Keratinocyte (primary cell): ENCODE measurements at places on chromosomes 16 and 17.

- DNase-seq: no peak
These were observed 469.9 kb downstream of the HS3ST4 start for GRCh38 chr16:26161461-26162180.

DNA sequence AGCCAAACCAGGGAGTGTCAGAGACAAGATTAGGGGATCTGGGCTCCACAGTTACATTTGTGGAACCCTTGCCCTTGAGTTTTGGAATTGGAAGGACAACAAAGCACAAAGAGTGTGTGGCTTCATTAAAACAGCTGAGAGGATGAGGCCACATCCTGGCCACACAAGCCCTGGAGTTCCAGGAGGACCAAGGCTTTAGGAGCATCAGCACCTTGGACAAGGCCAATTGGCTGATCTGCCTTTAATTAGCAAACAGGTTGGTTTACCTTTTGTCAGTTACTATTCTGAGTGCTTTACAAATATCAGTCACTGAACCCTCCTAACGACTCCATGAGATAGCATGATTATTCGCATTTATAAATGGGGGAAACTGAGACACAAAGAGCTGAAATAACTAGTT, 54.7 kb downstream of the SLC6A2 start:
- DNase-seq: no peak

- no peak for DNase-seq
These were observed 38.5 kb upstream of the NKD1 start for GRCh38 chr16:50509521-50510341.

DNA sequence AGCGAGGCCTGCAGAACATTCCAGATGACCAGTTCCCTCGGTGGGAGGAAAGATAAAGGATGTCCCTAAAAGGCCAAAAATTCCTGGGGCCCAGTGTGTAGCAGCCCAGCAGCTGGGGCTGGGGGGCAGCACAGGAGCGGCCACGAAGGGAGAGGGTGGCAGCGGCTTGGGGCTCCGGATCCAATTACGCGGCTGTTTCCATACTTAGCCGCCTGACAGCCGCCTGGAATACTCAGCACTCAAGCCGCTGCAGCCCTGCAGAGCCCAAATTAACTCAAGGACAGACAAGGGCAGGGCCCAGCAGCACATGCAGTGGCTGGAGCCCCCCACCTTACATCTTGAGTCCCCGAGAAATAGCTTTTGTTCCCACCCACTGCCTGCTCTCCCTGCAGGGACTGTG, 1.3 kb downstream of the SRL start:
- DNase-seq: no peak

- DNase-seq: no peak
These were observed 1.4 kb downstream of the HAGHL start for GRCh38 chr16:728131-728889.

DNA sequence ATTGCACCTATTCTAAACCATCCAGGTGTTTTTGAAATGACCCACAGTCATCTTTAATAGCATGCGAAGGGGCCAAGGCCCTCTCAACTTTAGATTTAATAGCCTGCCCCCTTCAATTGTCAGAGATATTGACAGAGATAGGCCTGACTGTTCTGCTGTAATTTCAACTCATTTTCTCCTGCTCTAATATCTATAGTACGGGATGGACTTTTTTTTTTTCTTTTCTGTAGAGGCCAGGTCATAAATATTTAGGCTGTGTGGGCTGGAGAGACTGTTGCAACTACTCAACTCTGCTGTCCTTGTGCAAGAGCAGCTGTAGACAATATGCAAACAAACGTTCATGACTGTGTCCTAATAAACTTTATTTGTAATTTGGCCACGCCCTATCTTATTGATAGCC, 24.7 kb upstream of the KRT20 start:
- DNase-seq: no peak

- no peak for DNase-seq
These were observed 9.2 kb downstream of the SUMO2 start for GRCh38 chr17:75173526-75173925.

DNA sequence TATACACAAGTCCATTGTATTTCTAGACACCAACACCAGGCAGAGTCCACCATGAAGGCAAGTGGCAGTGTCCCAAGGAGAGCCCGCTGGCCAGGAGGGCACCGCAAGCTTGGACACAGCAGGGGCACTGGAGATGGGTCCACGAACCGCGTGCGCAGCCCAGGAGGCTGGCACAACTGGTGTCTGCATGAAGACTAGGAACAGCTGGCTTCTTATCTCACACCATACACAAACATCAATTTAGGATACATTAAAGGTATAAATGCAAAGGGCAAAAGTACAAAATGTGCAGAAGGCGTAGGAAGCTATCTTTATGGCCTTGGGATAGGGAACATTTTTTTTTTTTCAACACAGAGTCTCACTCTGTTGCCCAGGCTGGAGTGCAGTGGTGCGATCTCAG, 52.4 kb downstream of the ANKRD11 start:
- no peak for DNase-seq

DNA sequence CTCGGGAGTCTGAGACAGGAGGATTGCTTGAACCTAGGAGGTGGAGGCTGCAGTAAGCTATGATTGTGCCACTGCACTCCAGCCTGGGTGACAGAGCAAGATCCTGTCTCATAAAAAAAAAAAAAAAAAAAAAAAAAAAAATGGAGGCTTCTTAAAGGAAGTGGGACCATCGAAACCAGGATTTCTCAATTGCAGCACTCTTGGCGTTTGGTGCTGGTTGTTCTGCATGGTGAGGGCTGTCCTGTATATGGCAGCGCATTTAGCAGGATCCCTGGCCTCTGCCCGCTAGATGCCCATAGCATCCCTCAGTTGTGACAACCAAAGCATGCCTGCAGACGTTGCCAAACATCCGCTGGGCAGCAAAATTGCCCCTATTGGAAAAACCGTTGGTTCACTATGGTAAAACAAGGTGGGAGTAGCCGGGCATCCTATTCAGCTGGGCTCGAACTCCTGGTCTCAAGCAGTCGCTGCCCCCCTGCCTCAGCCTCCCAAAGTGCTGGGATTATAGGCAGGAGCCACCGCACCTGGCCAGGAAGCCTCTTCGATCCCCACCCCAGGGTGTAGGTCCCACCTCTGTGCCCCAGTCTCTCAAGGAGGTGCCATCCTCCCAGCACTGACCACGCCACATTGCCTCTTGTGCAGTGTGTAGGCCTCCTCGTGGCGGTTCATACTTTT, 6.5 kb upstream of the NPIPB7 start:
- DNase-seq: no peak

GRCh38 chr17:12386225-12386624, 279.5 kb upstream of the MYOCD start:
- DNase-seq: no peak

DNA sequence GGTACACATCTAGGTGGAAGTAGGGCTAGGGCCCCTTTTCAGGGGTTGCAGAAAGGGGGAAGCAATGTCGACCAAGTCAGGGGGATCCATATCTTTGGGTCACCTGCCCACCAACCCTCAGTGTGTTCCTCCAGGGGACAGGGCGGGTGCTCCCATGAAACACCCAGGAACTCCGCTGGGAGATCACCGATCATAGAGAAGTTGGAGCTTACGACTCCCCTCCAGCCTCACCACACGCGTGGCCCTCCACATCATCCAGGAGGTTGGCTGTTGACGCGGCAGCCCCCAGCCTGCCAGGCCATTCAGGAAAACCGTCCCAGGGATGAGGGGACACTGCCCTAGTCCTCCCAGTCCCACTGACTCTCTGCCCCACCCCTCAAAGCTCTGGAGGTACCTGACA, 17.3 kb upstream of the MRPS23 start:
- no peak for DNase-seq

DNA sequence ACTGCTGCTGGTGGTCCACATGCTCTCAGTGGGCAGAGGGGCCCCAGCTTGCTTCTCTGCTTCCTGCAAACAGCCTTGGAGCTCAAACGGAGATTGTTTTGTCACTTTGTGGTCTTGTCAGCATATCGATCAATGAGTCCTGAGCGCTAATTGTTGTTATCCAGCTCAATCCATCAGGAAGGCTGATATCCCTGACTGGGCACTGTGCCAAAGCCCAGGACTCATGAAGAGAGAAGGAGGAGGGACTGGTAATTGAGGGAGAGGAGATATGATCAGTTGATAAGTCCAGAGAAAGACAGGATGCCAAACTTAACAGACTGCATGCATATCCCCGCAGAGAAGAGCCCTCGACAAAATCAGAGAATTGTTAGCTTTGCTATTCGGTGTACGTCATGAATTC, 58.6 kb upstream of the DNAH9 start:
- DNase-seq: no peak

- DNase-seq: no peak
These were observed at the start of gene MEFV for GRCh38 chr16:3256146-3256865. Gene MEFV (minus strand): TSS chr16:3256633. CDS start chr16:3256587, 46 bp downstream.

DNA sequence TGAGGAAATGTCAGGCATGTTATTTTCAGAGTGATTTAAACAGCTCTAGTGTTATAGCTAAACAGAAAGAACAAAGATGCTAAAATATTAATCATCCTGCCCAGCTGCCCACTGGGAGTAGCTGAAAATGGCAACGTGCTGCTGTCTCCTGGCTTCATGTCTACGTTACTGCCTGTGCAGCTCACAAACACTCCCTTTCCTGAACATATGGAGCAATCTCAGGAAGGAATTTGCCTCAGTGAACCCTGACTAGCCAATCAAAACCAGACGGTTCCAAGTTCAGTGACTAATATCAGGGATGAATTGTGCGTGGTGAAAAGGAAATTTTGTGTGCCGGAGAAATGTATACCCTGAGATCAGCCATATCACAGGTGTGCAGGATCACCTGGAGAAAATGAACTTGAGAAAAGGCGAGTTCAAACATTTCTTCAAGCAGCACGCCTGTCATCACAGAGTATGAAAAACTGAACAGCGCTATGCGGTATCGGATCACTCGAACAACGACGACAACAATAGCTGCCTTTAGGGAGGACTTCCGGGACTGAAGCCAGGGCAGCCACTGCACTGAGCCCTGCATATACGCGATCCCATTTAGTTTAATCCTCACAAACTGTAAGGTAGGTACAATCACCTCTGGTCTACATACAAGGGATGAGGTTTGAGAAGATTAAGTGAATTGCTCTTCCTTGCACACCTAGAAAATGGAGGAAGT, 110.3 kb downstream of the STX8 start:
- DNase-seq: no peak

DNA sequence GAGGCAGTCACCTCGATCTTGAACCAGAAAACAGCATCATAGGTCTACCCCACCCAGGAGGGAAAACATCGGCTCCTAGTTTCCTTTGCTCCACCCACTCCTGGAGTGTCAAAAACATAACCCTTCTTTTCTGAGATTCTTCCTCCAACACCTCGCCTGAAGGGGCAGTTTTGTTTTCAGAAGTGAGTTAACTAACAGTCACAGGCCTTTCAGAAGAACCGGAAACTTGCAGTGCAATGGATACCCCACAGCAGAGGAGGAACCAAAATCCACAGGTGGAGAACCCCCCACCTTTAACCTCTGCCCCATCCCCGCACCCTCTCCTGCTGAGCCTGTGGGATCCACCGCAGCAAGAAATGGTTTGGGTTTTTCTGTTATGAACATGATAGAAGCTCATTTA, 7.8 kb upstream of the TEX2 start:
- no peak for DNase-seq

GRCh38 chr17:60802377-60802776, 124.7 kb downstream of the BCAS3 start:
- DNase-seq: no peak

DNA sequence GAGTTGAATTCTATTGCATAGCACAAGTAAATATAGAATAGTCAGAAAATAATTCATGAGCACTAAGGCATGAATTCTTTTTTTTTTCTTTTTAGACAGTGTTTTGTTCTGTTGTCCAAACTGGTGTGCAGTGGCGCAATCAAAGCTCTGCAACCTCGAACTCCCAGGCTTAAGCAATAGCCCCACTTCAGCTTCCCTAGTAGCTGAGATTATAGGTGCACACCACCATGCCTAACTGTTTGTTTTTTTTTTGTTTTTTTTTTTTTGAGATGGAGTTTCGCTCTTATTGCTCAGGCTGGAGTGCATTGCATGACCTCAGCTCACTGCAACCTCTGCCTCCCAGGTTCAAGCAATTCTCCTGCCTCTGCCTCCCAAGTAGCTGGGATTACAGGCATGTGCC, 16.6 kb downstream of the TUBD1 start:
- no peak for DNase-seq

GRCh38 chr17:74882517-74883240, 9.9 kb upstream of the FDXR start:
- DNase-seq: no peak

- no peak for DNase-seq
These were observed 2.9 kb downstream of the PHKB start for GRCh38 chr16:47463771-47464624.

DNA sequence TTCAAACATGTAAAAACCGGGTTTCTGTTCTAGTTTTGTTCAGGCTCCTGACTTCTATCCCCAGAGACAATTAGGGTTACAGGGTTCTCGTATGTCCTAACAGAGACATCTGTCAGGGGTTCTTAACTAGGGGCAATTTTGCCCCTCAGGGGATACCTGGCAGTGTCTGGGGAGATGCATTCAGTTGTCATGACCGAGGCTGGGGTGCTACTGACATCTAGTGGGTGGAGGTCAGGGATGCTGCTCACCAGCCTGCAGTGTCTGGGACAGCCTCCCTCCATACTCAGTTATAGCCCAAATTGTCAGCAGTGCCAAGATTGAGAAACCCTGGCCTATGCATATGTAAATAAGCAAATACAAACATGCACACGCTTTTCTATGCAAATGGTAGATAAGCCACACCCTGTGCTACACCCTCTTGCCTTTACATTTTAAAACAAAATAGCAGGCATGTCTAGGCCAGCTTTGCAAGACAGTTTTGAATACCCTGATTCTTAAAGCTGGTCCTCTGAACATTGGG, 37.4 kb downstream of the CLEC16A start:
- no peak for DNase-seq

- no peak for DNase-seq
These were observed 43.5 kb downstream of the ZDHHC7 start for GRCh38 chr16:84967828-84968227.

DNA sequence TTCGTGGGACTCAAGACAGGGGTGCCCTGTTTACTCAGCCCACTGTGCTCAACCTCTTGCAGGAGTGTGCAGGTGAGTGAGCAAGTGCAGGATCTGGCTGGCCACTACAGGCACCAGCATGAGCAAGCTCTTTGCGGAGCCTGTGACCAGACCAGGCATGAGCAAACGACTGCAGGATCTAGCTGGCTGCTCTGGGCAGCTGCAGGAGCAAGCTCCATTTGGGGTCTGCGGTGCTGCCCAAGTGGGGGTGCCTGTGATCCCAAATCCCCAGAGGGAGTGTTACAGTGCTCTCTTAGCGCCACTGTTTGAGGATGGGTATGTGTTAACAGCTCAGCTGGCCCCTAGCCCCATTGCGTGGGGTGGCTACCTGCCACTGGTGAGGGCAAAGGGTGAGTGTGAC, 2.4 kb downstream of the USP6 start:
- DNase-seq: no peak

DNA sequence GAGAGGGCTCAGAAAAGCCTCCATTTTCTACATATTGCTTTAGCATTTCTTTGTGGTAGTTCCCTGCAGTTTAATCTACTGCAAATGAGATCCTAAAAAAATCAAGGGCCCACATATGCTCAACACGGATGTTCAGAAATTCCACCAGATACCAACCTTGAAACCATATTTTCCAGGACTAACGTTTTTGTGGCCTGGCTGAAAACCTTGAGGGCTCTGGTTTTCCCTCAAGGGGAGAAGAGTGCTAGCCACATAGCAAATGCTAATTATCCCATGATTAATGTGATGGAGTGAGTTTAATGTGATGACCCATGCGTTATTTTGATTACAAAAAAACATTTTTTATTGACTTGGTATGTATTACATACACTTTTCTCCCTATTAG, 68.9 kb downstream of the SNX11 start:
- no peak for DNase-seq

GRCh38 chr17:13981881-13982280, 87.4 kb upstream of the COX10 start:
- DNase-seq: no peak

- DNase-seq: no peak
These were observed 999.7 kb downstream of the CDH11 start for GRCh38 chr16:64122177-64122576.
